ENCODE measurements at places on chromosomes 3 and 15.

GRCh38 chr3:58084788-58085543 lies 76.7 kb downstream of the FLNB start:
- DNase-seq: no peak

DNA sequence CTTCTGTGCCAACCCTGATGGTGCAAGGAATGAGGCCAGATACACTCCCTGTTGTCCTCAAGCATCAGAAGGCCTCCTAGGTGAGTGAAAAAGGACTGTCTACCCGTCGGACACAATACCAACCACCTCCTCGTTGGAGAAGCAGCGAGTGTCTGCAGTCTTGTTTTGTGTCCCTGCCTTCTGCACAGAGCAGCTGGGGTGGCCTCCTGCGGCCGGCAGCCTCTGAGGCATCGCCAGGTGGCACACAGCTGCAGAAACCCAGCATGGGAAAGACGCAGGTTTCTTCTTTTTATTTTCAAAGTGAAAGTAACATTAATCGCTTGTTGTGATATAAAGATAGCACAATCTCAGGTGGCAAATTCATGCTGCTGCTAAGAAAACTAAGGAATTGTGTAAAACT lies 509.9 kb downstream of the OCA2 start:
- no peak for DNase-seq

GRCh38 chr3:136294176-136294575 lies 44.0 kb downstream of the PCCB start:
- no peak for DNase-seq

GRCh38 chr3:157086060-157086750 lies 73.7 kb downstream of the CCNL1 start:
- no peak for DNase-seq

- DNase-seq: no peak
Observed at GRCh38 chr3:31728403-31728802, 195.7 kb downstream of the STT3B start.

- no peak for DNase-seq
Observed at GRCh38 chr3:132854856-132855535, 132.8 kb upstream of the NPHP3 start.

DNA sequence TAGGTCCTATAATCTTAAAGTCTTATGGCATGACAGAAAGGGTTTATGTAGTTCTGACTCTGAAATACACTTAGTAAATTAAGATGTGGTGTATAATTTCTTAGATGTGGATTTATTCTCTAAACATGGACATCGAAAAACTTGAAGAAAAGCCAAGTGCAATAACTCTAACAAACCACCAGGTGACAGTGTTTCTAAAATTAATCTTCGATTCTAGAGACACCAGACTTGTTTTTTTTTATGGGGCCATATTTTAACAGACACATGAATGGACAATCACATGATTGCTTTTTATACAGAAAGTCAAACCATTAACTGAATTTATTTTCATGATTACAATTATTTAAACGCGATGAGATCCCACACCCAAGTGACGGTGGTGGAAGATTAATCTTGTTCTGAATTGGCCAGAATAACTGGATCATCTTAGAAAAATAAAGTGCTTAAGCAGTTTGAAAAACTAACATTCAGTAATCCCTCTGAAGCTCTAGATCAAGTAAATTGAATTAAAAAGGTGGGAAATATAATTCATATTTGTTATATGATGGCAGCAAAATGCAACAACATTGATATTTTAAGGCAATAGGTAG lies 305.1 kb downstream of the LSAMP start:
- no peak for DNase-seq

DNA sequence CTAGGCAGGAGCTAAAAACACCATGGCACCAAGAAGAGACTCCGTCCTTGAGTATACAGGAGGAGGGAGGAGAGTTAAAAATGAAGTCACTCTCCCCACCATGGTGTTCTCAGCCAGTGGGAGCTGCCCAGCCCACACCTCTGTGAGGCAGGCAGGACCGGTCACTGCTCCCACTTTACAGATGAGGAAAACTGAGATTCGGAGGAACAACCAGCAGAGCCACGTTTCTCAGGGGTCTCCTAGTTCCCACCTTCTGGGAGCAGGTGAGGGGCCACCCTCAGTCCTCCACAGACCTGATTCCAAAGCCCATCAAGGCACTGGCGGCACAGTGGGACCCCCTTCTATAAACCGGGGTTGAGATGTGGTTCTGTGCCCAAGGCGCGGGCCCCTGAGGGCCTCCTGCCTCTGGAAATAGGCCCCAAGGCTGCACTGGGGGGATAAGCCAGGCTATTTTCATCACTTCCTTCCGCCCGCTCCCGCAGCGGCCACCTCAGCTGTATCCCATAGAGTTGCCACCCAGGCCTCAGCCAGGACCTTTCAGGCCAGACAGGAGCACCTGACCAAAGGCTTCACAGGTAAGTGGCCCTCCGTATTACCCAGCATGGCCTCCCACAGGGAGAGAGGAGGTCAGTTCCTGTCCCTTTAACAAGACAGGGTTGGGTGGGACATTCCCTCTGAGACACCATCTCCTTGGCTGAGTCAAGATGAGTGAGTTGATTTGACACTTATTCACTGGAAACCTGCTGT lies at the start of gene GP9:
Gene GP9, plus strand, starts transcription at position 504 of the 747 bp plus-strand sequence. CDS start 961 bp downstream, outside the sequence.
- DNase-seq: no peak

DNA sequence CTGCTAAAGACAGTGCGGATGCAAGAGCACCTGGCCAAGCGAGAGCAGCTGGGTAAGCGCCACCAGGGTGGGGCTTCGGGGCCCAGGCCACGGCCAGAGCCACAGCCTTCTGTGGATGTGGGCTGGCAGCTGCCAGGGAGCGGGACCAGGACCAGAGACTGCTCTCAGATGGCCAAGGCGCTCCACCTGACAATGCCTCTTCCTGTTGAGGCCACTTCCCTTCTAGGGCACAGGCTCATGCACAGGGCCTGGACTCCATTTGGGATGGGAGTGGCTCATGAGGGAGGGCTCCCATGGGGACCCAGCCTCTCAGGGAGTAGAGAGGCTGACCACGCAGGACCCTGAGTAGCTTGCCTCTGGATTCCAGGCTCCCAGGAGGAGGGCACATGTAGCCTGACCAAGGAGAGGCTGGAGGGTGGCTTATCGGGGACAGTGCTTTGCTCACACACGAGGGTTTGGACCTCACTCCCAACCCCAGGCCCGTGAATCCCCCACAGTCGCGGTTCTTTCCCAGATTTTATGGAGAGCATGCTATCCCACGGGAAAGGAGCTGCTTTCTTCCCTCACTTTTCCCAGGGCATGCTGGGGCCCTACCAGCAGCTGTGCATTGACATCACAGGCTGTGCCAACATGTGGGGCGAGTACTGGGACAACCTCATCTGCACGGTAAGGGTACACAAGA lies 25.1 kb downstream of the ACAA1 start:
- DNase-seq: no peak

GRCh38 chr3:173221010-173221409 lies 80.0 kb upstream of the SPATA16 start:
- DNase-seq: no peak

DNA sequence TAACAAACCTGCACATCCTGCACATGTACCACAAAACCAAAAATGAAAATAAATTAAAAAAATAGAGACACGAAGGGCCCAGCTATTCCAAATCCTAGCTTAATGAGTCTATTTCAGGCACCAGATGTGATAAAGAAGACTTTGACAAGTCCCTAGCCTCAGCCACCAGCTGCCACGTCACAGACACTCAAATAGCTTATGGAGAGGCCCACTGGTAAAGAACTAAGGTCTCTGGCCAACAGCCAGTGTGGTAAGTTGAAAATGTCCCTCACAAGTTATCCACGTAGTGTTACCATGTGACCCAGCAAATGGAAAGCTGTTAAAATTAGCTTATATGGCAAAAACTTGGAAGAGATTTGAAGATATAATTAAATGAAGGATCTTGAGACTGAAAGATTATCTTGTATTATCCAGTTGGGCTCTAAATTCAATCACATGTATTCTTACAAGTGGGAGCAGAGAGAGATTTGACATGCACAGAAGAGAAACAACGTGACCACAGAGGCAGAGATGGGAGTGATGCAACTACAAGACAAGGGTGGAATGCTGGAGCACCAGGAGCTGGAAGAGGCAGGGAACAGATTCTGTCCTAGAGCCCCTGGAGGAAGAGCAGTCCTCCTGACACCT lies 10.9 kb downstream of the ACSBG1 start:
- no peak for DNase-seq

- no peak for DNase-seq
Observed at GRCh38 chr15:48149858-48150257, 28.2 kb downstream of the MYEF2 start.

All from T-helper 1 cell (primary cell).